Heart left ventricle (tissue), 16 donors: ENCODE measurements at places on chromosomes 3 and 15. TPM values are rescaled to one million over a fixed set of nuclear protein-coding genes. Genes with fewer than 3 reads are reported as not detected.

XCR1 gene
- not detected for total RNA-seq

GOLGA8H gene
- total RNA-seq, result 0.19 TPM

IP6K1 gene
- total RNA-seq, result 36.6 TPM

KLHL40 gene
- 0.60 TPM for total RNA-seq

DNA sequence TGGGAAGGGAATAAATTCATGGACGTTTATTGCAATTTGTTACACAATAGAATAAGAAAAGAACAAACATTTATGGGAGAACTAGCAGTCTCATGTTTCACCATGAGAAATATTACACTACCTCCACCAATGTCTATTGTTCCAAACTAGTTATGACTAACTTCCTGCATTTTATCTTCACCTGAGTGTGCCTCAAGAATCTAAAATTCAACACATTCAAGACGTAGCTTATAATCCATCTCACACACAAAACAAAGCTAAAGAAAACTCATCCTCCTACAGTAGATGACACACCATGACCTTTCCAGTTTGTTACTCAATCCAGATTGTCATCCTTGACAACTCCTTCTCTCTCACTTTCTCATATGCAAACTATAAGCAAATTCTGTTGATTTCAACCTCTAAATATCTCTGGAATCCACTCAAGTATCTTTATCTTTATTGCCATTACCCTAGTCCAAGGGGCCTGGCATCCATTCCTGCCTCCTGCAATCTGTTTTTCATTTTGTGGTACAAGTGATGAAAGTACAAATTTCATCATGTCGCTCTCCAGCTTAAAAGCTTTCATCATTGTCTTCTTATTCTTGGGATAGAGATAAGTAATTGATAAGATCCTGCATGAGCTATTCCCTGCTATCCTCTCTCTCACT is 229.9 kb downstream of the NR2F2 start:
- no peak overlapping the region for H3K27ac ChIP-seq
- no peak for DNase-seq
- H3K4me1 ChIP-seq, result no peaks in the 10 kb centered on the region
- no peak overlapping the region for H3K4me3 ChIP-seq

GRCh38 chr3:184743248-184743647 is 31.4 kb upstream of the MAGEF1 start:
- no peaks in the 10 kb centered on the region for H3K4me1 ChIP-seq
- H3K4me3 ChIP-seq, result no peak overlapping the region
- H3K36me3 ChIP-seq, result no peaks in the 10 kb centered on the region
- no peaks in the 10 kb centered on the region for H3K27me3 ChIP-seq
- DNase-seq, result no peak

GRCh38 chr3:2535206-2535605 is 436.5 kb downstream of the CNTN4 start:
- H3K27me3 ChIP-seq, result no peaks in the 10 kb centered on the region
- DNase-seq, result no peak
- H3K4me3 ChIP-seq, result no peak overlapping the region
- H3K4me1 ChIP-seq, result no peaks in the 10 kb centered on the region
- H3K27ac ChIP-seq, result no peak overlapping the region
- no peaks in the 10 kb centered on the region for H3K36me3 ChIP-seq
